ENCODE measurements at places on chromosomes 5 and 9. TPM values are rescaled to one million over a fixed set of nuclear protein-coding genes. Genes with fewer than 3 reads are reported as not detected.

FBP2 gene
- not detected for total RNA-seq

LCP2 gene
- not detected for total RNA-seq

GRCh38 chr9:70601000-70601951 is 186.8 kb upstream of the KLF9 start:
- H3K4me1 ChIP-seq = peaks cover 25% of the 10 kb centered on the region
- no peaks in the 10 kb centered on the region for H3K36me3 ChIP-seq
- H3K27me3 ChIP-seq = no peaks in the 10 kb centered on the region
- peak; percentile 96 for DNase-seq
- peak overlapping the region; percentile 61 for H3K4me3 ChIP-seq
- H3K27ac ChIP-seq = peak overlapping the region; percentile 100

DNA sequence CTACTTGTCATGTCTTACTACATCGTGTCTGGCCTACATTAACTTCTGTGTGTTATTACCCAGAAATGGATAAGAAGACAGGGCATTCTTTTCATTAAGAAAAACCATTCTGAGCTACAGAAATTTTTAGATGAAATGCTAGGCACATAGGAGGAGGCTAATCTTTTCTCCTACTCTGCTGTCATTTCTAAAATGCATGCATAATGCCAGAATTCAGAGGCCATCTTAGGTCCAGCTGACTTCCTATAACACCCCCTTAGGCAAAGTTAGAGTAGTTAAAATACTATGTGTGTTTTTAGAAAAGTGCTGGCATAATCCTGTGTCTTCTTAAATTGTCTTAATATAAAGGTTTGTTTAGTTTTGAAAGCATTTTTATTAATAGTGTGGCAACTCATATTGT is 352.6 kb downstream of the CSNK1G3 start:
- DNase-seq = no peak

CDC20B gene
- total RNA-seq = not detected

DNA sequence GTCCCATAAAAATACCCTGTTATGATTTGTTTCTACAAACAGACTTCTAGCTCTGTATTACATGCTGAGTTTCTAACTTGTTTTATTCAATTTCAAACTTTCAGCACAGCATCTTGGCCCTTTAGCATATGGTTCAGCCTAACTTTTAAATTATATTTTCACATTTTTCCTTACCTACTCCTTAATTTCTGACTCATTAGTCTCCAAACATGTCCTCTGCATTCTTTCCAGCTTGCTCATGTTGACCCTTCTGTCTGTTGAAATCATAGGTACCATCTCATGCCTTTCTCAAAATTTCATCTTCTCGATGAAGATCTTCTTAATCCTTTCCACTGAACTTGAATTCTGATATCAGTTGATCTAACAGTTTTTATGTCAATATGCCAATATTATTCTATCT is 200.9 kb upstream of the RIOK2 start:
- peaks cover 7% of the 10 kb centered on the region for H3K4me1 ChIP-seq
- H3K4me3 ChIP-seq = no peak overlapping the region
- DNase-seq = peak; percentile 68
- H3K27ac ChIP-seq = no peak overlapping the region
- H3K36me3 ChIP-seq = no peaks in the 10 kb centered on the region

Data from GM23248 (cell line).